Kasumi-1 (cell line): ENCODE measurements at places on chromosomes 1 and 21.
A peak's percentile ranks its signal among the peaks of the same experiment; 100 is the strongest.

GRCh38 chr1:23638786-23639241, 52.8 kb upstream of the RPL11 start:
- no peak for DNase-seq

GRCh38 chr1:75276385-75276784, 142.2 kb downstream of the LHX8 start:
- no peak for DNase-seq

DNA sequence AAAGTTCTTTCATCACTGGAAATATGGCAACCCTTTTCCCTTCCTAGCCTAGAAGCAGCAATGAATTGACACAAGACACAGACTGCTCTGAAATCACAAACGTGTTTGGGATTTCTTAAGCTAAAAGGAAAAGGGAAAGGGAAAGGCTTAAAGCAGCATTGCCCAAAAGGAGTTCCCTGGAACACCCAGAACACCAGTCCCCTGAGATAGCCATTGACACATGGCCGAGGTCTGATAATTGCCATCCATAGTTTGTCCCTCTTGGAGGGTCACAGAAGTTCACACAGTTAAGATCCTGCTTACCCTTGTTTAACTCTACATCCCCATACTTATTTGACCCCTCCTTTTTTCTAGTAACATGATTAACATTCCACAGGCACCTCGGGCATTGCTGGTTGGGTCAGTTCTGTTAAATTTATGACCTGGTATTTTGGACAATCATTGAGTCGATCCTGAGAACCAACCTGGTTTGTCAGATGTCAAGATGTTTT, 72.9 kb downstream of the ZNF281 start:
- no peak for DNase-seq

DNA sequence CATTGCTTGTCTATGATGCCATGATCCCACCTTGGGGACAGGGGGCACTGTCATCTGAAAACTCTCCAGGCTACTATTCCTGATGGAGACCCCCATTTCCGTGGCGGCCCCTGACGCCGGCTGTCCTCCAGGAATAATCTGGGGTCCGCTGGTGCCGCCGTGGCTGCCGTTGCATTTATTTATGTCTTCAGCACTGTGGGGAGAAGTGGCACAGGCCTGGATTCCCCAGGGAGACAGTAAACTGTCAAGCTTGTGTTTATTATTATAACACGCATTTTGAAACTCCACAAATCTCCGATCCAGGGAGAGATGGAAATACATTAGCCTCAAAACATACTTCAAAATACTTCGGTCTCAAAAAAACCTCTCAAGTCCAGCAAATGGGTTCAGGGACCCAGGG, 126.9 kb upstream of the C1orf174 start:
- no peak for DNase-seq

DNA sequence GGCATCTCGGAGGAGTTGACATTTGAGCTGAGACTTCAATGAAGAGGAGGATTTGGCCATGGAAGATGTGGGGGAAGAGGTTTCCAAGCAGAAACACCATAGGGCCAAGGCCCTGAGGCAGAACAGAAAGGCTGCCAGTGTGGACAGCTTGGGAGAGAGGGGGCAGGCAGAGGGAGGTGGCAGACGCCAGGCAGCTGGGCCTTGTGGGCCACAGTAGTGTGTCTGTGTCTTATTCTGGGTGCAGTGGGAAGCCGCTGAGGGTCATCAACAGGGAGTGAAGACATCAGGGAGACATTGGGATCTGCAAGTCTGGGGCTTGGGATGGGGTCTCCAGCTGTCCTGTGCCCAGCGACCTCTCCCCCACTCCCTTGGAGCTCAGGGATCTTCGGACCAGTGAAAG, 96.8 kb downstream of the LACTBL1 start:
- no peak for DNase-seq

DNA sequence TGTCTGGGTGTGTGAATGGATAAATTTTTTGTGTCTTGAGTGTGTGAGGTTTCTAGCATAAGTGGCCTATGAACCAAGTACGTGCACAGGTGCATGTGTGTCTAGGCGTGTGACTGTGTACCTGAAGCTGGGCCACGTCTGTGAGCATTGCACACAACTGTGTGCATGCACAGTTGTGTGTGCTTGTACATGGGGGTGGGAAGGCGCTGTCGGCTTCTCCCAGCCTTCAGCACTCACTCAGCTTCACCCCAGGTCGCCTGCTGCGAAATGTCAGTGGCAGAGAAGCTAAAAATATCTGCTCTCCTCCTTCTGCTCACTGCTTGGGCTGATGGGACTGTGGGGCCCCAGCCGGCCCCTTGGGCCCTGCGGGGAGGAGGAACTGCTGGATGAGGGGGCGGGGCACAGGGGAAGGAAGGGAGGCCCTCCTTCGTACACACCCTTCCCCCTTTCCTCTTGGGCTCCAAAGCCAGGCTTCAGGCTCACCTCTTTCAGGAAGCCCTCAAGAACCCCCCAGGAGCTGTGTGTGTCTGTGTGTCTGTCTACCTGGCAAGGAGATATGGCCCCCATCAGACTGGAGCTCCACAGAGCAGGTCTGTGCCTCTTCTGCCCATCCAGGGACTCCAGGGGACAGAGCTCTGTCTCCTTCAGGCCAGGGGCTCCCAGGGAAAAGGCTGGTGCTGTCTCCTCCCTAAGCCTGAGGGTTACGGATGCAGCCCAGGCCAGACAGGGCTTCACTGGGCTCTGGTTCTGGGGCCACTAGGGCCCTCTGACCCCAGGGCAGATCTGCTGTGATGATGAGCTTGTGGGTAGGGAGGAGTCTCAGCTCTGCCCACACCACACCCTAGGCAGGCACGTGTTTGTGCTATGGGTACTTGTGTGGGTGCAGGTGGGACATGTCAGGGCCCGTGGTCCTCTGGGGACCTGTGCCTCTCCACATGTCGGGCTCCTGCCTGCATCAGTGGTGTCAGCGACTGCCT, 35.6 kb upstream of the WASF2 start:
- peak; percentile 94 for DNase-seq

GRCh38 chr1:117368116-117369108, 1.2 kb downstream of the MAN1A2 start:
- DNase-seq, result peak; percentile 42

- no peak for DNase-seq
These were observed 46.4 kb upstream of the RIPK4 start for GRCh38 chr21:41813226-41813625.

DNA sequence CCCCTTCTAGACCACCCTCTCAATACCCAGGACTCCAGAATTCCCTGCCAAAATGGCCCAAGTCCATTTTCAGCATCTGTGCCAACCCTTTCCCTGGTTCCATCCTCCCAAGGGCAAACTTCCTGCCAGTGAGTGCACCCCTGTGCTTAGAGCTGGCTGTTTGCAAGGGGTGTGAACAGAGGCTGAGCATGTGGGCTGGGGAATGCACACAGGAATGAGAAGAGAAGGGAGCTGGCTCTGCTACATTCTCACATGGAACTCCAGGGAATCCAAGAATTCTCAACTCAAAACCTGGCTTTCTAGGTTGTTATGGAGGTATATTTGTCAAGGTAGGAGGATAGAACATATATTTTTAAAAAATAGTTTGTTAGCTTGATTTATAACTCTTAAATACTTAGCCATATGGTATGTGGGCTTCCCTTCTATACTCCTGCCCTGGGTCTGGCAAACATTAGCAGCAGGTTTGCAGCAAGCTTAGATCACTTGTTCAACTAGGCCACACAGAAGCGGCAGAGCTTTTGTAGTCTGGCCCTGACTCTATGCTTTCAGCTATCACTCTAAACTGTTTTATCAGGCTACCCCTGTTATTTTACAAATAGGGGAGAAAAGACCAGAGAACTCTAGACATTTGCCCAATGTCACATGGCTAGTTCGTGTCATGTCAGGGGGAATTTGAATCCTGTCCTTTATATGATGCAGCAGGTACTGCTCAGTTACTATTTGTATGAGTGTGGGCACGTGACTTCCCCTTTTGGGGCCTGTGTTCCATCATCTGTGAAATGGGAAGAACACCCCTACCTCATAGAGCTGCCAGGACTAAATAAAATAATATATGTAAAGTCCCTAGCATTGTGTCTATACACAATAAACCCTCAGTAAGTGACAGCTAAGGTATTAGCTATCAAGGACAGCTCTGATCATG, 8.1 kb upstream of the STMN1 start:
- DNase-seq, result no peak

DNA sequence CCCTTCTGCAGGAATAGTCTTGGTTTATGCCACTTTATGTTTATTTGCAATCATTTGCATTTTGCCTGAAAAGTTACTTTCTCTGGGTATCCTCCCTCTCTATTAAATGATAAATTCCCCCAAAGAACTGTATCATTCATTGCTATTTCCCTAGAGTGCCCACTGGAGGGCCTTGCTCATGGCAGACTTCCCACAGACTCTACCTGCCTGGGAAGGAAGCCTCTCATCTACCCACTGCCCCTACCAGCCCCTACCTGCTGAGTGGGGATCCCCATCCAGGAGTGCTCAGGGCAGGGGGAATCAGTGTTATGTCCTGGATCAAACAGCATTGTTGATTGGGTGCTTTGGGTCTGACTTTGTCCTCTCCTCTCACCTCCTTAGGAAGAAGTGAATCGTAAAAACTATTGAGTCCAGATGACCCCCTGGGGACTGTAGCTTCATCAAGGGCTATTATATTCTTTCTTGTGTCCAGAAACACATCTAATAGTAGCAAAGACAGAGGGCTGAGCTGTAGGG, 6.8 kb upstream of the LRRN2 start:
- no peak for DNase-seq

DNA sequence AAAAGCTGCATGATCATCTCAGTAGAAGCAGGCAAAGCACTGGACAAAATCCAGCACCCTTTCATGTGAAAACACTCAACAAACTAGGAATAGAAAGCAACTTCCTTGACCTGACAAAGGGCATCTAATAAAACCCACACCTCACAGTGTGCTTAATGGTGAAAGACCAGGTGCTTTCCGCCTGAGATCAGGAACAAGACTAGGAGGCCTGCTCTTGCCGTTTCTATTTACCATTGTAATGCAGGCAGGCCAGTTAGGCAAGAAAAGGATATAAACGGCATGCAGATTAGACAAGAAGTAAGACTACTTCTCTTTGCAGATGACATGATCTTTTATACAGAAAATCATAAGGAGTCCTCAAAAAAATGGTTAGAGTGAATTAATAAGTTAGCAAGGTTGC, 37.2 kb downstream of the SLC37A1 start:
- DNase-seq, result no peak

DNA sequence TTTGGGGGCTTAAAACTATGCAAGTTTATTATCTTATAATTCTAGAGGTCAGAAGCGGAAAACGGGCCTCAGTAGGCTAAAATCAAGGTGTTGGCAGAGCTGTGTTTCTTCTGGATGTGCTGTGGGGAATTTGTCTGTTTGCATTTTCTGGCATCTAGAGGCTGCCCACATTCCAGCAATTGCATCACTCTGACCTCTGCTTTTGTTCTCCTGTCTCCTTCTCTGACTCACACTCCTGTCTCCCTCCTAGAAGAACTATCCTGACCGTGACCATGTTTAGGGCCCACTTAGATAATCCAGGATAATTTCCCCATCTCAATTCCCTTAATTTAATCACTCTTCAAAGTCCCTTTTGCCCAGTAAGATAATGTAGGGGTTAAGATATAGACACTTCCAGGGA, 127.4 kb upstream of the DEPDC1 start:
- DNase-seq, result no peak

GRCh38 chr1:147627435-147628110, 42.8 kb downstream of the ACP6 start:
- DNase-seq, result peak; percentile 44

DNA sequence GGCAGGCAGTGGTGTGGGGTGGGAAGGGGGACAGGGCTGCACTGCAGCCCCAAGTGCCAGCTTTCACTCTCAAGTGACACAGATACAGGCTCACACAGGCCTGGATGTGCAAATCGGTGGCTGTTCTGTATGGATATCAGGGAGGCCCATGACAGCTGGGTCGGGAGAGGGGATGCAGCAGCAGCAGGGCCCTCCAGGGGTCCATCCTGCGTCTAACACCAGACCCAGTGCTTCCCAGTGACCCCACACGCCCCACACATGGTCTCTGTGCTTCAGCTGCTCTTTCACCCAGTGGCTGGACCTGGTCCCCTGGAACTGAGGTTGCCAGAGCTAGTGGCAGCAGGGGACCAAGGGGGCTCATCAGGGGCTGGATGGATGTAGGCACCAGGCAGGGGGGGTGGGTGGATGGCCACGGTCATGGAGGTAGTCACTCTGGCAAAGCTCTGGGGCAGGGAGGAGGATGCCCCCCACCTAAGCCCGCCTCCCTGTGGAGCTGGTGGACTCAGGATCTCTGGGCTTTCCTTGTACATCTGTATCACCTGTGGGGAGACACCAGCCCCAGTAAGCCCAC, 13.9 kb downstream of the BTBD19 start:
- no peak for DNase-seq

- DNase-seq, result no peak
These were observed 198.7 kb downstream of the NPHP4 start for GRCh38 chr1:5793516-5793915.

GRCh38 chr1:22915231-22915630, 57.4 kb downstream of the LACTBL1 start:
- DNase-seq, result no peak

GRCh38 chr1:121522061-121522759, 337.4 kb downstream of the SRGAP2C start:
- no peak for DNase-seq

DNA sequence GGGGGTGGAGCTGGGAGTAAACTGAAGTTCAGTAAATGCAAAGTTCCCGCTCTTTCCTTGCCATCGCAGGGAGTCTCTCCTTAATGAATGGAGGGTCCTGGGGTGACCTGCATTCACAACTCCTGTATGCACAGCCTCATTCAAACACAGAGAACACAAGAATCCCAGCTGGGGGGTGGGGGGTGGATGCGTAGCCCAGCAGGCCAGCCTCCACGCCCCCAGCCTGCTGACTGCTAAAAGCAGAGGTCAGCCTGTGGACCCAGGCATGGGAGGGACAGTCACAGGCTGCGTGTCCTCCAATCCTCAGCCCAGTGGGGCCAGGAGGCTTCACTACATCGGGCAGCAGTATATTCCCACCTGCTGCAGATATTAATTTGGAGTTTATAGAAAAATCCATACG, 263.1 kb downstream of the GRIK3 start:
- DNase-seq, result no peak

GRCh38 chr1:58392083-58392482, 154.4 kb downstream of the OMA1 start:
- peak; percentile 10 for DNase-seq

DNA sequence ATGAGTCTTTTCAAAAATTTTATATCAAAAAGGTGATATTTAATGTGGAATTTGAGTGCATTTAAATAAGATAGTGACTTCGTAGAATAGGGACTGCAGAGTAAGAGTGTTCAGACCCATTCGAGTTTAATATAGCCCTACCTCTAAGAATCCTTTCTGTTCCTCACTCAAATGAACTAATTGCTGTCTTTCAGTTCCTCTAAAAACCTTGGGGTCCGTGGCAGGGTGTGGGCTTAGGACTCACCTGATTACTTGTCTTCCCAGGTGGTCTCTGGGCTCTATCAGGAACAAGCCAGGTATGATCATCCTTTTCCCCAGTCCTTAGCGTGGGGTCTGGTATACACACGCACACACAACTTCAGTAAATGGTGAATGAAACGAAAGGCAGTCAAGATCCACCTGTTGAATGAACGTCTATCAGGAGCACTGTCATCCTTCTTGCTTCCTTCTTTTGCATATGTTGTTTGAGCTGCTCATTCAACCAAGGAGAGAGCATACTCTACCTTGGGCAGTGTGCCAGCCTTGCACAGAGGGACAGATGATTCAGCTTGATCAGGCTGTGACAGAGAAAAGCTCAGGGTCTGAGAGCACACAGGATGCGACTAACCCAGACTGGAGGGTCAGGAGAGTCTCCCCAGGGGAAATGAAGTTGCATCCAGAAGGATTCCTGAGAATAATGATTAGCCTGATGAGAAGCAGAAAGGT, 1.2 kb upstream of the RNF11 start:
- DNase-seq, result peak; percentile 76
